ENCODE measurements at places on chromosomes 5 and 9. TPM values are rescaled to one million over a fixed set of nuclear protein-coding genes. Genes with fewer than 3 reads are reported as not detected.
A peak's percentile ranks its signal among the peaks of the same experiment; 100 is the strongest.

ARSK gene
- total RNA-seq = 2.3 TPM

DNA sequence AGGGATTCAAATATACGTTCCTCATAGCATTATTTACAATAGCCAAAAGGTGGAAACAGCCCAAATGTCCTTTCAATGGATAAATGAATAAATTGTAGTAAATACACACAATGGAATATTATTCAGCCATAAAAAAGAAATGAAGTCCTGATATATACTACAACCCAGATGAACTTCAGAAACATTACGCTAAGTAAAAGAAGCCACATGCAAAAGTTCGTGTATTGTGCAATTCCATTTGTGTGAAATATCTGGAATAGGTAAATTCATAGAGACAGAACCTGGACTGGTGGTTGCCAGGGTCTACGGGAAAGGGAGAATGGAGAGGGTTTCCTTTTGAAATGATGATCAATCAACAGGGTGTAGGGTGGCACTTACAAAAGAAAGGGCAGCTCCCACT lies 12.5 kb upstream of the ARSI start:
- DNase-seq = no peak

- no peak for DNase-seq
These were observed 209.8 kb downstream of the PJA2 start for GRCh38 chr5:109199799-109200620.

DNA sequence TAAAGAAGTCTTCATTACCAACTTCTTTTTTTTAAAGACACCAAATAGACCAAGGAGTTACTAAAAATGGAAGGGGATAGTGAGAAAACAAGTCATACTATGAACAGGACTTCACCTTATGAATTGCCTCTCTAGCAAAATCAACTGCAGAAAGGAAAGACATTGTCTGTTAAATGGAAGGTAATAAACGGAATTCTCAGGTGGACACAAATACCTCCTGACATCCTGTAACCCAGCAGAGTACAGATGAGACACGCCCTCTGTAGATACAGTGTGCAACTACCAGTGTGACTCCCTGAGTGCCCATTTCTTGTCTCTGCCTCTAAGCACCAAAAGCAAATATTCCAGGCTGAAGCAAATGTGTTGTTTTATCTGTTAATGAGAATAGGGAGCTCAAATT lies 12.2 kb upstream of the PLPP1 start:
- DNase-seq = peak; percentile 41

DUSP1 gene
- 90.9 TPM for total RNA-seq

LTC4S gene
- total RNA-seq = 10.4 TPM

DNA sequence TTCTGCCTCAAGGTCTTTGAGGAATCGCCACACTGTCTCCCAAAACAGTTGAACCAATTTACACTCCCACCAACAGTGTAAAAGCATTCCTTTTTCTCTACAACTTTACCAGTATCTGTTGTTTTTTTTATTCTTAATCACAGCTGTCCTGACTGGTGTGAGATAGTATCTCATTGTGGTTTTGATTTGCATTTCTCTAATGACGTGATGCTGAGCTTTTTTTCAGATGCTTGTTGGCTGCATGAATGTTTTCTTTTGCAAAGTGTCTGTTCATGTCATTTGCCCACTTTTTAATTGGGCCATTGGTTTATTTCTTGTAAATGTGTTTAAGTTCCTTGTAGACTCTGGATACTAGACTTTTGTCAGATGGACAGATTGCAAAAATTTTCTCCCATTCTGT lies 400.0 kb downstream of the DEPDC1B start:
- DNase-seq = no peak

- no peak for DNase-seq
These were observed 635 bp downstream of the IFT74 start for GRCh38 chr9:26956860-26957233.

DNA sequence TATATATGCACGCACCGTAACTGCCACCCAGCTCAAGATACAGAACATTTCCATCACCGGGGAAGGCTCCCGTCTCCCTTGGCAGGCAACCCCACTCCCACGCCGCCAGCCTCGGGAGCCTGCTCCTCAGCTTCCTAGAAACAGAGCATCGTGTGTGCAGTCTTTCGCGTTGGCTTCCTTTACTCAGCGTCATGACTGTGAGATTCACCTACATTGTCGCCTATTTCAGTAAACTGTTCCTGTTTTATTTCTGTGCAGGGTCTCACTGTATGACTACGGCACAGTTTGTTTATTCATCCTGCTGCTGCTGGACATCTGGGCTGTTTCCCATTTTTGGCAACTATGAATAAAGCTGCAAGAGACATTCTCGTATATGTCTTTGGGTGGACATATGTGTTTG lies 90.7 kb downstream of the STK10 start:
- DNase-seq = no peak

- no peak for DNase-seq
These were observed 364.0 kb downstream of the NDUFS4 start for GRCh38 chr5:53924392-53924791.

DNA sequence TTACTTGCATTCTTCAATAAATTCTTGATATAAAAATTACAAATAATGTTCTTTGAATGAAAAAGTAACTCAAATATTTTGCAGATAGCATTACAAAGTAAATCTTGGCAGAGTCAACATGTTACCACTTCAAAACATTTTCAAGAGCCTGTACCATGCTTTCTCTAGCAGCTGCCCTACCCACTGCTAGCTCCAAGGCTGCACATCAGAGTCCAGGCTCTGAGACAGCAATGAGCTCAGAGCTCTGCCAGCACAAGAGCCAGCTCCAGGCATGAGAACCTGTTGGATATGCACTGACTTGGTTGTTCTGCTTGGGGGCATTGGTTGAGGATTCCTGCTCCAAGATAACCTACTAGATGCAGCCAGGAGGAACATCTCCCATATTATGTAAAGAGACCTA lies 211.3 kb upstream of the HAPLN1 start:
- no peak for DNase-seq

DNA sequence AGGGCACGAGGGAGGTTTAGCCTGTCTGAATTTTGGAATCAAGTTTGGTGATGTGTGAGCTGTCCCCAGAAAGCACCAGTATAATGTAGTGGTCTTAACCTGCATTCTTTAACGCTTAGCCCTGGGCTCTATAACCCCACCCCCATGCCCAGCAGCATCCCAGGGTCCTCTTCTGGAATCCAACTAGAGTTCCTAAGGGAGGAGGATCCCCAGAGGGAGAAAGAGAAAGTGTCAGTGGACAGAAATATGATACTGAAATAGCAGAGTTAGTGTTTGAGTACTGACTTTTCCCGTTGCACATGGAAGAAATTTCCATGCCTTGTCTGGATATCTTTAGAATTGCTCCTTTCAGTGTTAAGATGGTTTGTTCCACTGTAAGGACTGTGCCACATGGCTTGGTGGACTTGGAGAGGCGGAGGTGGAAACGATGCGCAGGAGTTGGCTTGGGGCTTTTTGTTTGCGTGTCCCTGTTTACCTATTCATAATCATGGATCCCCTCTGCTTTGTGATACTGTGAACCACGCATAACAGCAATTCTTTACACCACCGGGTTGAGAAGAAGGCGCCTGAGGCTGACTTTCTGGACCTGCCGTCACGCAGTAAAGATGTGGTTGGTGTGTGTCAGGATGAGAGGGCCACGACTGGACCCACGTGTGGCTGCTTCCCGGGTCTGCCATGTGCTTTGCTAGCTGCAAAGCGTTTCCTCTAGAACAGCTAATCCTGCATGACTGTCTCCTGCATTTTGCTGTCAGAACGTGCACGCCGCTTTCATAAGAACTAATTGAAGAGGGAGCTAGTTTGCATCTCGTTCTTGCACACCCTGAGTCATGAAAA lies 142.3 kb downstream of the SMARCA2 start:
- DNase-seq = peak; percentile 30

DNA sequence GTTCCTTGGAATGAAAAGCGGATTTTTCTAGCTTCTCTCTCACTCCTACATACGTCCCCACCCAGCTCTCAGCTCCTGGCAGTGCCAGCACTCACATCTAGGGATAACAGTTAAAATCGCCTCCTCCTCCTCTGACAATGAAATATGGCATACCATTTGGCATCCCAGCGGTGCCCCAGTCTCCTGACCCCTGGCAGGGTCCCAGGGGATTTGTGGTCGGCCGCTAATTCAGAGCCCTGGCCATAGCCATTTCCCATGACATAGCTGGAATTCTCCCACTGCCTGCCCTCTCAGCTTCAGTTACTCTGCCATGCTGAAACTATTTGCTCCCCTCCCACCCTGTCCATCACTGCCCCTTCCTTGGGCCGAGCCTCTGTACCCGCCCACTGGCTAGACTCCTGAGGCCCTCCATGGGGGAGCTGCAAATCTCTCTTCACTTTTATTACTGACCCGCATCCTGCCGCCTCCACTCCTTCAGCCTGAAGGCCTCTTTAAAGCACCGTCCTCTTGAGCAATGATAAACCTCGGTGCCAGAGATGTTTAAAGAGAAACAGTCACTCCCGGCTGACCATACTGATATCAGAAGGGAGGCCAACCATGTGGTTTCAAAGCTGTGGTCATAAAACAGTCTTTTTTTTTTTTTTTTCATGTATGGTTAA lies 139.8 kb downstream of the SLIT3 start:
- DNase-seq = peak; percentile 10

GRCh38 chr9:128846680-128847030 lies 17.1 kb upstream of the SPOUT1 start:
- no peak for DNase-seq

HSPA4 gene
- total RNA-seq = 64.1 TPM

DNA sequence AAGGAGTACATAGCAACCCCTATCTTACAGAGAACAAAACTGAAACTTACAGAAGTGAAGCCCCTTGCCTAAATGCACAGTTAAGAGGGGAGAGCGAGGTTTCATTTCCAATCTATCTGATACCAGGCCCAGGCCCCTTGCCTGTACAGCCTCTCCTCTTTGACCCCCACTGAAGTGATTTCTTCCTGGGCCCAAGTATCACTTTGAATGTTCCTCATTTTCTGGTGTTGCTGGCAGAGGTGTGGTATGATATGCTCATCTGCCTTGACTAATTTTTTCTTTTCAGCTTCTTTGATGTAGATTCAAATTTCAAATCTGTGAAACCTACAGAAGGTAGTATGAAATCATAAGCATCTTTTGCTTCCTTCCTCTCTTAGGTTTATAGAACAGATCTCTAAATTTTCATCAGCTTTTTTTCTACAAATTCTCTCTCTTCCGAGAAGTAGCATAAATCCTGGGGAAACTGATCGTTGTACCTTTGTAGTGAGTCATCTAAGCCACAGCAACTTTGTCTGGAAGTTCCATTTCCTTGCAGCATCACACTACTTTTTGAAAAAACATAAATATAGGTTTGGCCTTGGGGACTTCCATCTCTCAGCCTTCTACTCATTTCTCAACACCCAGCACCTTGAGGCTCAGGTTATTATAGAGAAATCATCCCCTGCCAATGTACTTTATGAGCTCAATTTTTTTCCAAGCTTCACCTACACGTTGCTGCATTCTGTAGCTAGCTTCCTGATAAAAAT lies 402.4 kb upstream of the PTGER4 start:
- no peak for DNase-seq

DMRT2 gene
- total RNA-seq = 1.5 TPM

DNA sequence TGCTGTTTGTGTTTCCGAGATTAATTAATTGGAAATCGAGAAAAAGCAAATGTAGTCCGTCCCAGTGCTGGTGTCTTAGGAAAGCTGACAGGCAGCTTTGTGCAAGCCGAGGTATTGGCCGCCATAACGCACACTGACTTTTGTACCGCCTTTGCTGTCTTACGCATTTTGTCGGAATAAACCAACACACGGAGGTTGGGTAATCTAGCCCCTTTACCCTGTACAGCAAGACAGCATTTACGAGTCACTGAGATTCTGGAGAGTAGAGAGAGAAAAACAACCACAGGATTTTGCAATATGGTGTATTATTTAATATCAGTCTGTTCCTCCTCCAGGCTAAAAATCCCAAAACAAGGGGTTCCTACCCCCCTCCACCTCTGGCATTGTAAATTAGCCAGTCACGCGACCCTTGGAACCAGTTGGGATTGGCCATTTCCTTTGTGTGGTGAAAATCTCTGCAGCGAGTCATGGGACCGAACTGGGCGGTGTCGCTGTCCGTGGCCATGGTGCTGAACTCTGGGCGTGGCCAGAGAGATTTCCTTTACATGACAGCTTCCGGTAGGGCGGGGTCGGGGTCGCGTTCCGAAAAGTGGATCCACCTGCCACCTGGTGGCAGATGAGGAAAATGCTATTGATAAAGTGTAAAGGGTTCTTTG lies 10.3 kb upstream of the PCDHB1 start:
- DNase-seq = peak; percentile 78

- DNase-seq = no peak
These were observed 15.7 kb upstream of the C5orf34 start for GRCh38 chr5:43530648-43531047.

- DNase-seq = no peak
These were observed 177.3 kb upstream of the VCAN start for GRCh38 chr5:83294246-83294645.

GRCh38 chr5:119397518-119398380 lies 41.9 kb downstream of the TNFAIP8 start:
- DNase-seq = no peak

ZFAND5 gene
- 147 TPM for total RNA-seq

GNE gene
- 107 TPM for total RNA-seq

MAMDC2 gene
- total RNA-seq = 70.6 TPM

GRCh38 chr5:121325930-121326329 lies 525.8 kb upstream of the FTMT start:
- DNase-seq = no peak

DNA sequence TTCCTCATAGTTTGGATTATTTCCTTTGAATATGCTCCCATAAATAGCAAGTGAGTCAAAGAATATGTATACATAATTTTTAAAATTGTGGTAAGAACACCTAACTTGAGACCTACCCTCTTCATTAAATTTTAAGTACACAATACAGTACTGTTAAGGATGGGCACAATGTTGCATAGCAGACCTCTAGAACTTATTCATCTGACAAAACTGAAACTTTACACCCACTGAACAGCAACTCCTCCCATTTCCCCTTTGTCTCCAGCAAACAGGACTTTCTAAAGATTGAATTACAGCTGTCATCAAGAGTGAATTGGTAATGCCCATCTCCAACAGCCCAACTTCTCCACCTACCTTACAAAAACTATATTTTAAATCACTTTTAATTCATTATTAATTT lies 388.9 kb downstream of the HTR1A start:
- DNase-seq = no peak

DNA sequence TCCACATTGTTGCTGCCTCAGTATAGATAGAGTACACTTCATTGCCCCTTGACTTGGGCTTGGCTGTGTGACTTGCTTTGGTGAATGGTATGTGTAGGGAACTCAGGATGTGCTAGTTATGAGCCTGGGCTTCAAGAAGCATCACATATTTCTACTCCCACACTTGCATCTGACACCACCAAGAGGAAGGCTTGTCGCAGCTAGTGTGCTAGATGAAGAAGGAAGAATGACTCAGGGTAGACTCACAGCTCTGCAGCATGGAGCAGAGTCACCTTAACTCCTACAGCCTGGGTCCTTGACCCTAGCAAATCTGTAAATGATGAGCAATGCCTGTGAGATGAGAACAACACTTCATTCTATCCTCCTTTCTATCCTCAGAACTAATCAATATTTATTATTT lies 261.8 kb downstream of the ASTN2 start:
- DNase-seq = no peak

- DNase-seq = no peak
These were observed 3.0 kb upstream of the PROB1 start for GRCh38 chr5:139397921-139398320.

TAF11L14 gene
- total RNA-seq = not detected

Measured in mucosa of descending colon (tissue), 3 donors.